Thoracic aorta (tissue), 2 donors: ENCODE measurements at places on chromosomes 4 and X. TPM values are rescaled to one million over a fixed set of nuclear protein-coding genes. Genes with fewer than 3 reads are reported as not detected.
A peak's percentile ranks its signal among the peaks of the same experiment; 100 is the strongest.

Gene KLB
- total RNA-seq: not detected

Gene GAGE13
- not detected for total RNA-seq

Gene NHS
- total RNA-seq: 23.3 TPM

Gene MRPL1
- total RNA-seq: 6.1 TPM

Gene UBE2D3
- 376 TPM for total RNA-seq

Gene GPRIN3
- total RNA-seq: 5.7 TPM

Gene DCAF12L1
- total RNA-seq: 0.27 TPM

GRCh38 chr4:138609943-138610350 is 367.8 kb upstream of the SLC7A11 start:
- peak; percentile 5 for DNase-seq

DNA sequence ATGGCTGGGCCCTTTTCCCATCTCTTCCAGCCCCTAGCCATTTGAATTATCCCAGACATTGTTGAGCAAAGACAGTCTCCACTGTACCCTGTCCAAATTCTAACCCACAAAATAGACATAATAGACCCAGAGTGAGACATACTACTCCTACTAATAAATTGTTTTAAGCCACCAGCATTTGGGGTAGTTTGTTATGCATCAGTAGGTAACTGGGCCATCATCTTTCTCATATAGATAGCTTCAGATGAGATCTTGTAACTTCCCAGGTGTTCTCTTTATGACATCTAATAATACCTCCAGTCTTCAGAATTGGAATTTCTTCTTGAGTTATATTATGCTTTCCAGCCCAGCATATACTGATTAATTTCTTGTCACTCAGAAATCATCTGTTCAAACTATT is 117.2 kb upstream of the OTUD4 start:
- DNase-seq: no peak

DNA sequence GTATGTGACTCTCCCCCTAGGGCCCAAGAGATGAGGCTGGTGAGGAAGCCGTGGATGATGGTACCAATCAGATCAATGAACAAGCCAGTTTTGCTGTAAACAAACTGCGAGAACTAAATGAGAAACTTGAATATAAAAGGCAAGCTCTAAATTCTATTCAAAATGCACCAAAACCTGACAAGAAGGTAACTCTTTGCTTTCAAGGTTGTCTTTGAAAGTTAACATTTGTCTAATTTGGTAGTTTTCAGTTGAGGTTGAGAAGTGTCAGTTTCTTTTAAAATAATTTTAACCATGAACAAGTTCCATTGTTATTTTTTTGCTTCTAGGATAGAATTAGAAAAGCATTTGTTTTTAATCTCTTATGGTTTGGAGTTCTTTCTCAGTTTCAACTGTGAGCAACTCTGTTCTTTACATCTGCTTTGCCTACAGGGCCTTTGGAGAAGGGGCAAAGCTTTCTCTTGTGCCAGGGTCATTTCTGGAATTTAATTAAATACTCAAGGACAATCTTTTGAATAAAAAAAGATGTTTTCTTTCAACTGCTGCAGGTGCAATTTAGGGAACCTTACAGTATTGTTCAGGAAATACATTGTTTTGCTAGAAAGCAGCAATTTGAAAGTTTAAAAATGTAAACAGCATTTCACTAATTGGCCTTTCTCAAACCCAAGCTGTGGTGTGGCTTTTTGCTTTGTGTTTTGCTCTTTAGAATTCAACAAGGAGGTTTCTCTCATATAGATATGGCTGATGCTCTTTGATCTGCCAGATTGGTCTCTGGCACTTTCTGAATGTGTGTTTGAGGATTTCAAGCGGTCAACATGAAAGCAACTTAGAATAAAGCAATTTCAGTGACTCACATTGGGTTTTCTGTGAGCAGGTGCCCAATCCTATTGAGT is 62.9 kb downstream of the LRP2BP start:
- no peak for DNase-seq

GRCh38 chrX:77622233-77622632 is 163.8 kb downstream of the ATRX start:
- DNase-seq: no peak

DNA sequence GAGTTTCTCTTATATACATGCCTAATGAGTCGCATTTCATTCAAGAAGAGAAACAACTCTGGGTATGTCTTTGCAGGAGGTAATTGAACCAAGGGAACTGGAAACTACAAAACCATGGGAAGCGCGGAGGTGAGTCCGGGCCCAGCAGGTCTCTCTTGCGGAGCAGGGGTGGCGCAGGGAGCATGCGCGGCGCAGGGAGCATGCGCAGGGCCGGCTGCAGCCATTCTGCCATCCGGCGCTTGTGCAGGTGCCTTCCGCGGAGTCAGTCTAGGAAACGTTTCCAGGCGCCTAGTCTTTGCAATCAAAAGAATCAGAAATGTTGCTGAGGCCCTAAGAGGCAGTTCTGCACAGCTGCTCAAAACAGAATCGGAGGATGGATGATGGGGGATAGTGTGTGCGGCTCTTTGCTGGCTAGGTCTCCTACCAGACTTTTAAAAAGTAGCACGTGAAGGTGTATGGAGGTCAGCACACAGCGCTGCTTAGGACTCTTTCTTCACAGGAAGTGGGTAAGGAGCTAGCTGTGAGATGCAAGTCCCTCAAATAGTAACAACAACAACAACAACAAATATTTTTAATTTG is 433.8 kb upstream of the FAT1 start:
- DNase-seq: no peak

DNA sequence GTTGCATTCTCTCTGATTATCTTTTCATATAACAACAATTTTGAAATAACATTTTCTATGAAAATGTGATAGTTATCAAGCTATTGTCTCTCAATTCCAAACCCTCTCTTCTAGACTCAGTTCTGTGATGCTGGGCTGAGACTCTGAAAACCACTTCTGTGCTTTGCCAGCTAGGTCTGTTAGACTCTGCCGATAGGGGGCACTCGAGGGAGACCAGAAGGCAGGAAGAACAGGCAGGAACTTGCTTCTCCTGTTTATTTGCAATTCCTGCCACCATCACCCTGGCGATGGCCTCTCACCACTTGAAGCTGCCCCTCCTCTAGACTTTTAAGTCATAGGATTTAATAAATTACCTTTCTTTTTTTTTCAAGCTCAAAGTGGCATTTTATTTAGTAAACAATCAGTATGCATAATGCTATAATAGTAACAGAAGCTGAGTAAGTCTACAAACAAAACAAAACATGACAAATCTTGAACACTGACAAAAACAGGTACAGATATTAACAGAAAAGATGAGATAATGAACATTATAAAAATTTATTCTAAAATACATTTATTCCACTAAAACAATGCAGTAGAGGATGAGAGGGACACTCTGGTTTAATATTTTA is 49.7 kb downstream of the RASL11B start:
- no peak for DNase-seq

DNA sequence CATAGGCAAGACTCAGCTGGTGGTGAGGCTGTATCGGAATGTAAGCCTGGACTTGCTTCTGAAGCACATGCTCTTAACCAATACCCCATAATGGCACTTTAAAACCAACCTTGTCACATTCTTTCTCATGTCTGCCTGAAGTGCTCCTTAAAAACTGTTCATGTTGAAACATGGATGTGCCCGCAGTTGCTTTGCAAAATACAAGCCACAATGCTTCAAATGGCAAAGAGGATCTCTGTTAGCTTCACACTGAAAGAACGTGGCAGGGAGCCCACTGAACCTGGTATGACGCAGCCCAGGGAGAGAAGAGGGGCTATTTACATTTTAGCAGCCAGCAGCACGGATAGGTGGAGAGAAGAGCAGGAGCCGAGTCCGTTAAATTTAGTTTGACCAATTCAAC is 29.3 kb downstream of the SOD3 start:
- DNase-seq: no peak

DNA sequence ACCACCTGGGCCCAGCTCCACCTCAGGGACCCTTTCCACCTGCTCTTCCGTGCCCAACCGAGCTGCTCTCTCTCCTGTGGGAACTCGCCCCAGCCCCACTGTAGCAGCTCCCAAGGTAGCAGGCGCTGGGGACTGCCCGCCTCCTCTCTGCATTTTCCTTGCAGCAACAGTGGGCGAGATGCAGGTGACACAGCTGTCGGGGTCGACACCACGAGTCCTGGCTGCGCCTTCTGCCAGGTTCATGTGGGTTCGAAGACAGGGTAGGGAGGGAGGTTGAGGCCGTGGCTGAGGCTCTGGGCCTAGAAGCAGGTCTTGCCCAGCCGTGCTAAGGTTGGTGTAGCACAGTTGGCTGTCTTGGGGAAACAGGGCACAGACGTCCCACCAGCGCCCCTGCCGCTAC is 245.2 kb upstream of the FSTL5 start:
- no peak for DNase-seq

GRCh38 chr4:13413729-13414437 is 70.3 kb downstream of the RAB28 start:
- no peak for DNase-seq

DNA sequence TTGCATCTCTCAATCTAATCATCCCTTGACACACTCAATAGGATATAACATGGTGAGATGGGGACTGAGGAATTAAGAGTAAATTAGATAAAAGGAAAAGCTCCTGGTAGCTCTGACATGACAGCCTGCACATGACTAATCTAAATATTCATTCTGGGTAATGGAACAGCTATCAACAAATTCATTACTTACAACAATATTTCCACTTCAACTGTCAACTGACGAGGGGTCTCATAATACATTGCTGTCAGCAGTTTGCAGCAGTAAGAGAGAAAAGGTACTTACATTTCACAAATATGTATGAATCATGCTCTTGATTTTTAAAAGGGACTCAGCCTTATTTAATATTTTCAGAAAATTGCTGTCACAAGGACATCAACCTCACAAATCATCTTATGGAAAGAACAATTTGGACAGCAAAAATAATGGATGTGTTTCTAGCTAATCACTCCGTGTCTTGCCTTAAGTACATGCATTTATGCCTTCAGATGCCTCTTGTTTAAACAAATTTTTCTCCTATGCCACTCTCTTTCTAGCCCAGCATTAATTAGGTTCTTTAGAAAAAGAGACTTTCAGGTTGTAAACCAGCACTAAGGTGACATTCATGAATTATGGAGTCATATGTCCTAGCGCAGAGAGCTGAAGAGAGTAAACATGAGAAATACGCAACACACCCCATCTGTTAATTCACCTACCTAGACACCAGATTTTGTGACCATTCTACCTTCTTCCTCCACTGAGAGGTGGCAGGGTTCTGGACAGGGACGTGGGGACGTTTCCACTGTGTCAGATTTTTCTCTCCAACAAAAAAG is 99.6 kb upstream of the TMEM150C start:
- DNase-seq: no peak

DNA sequence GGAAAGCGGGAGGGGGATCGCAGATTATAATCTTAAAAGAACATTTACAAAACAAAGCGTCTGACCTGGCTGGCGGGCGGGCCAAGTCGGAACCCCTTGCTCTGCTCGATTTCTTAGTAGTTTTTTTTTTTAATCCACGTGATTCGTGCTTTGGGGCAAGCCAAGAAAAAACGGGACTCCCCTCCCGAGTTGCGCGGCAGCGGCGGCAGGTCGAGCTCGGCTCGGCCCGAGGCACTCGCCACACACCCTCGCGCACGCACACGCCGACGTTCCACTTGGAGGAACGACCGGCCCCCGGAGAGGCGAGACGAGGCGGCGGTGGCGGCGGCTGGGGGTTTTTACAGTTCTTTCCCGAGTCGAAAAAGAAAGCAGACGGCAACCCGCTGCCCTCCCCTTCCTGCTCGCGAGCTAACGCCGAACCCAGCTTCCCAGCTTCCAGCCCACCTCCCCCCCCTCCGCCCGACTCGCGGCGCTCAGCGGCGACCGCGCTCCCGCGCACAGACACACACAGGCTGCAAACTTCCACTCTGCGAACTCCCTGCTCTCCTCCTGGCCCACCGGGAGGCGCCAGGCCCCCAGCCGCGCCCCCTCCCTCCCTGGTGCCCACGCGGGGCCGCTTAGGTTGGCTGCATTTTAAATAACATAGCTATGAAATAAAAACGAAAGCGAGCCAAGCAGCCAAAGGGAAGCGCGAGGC is 1.2 kb downstream of the BCOR start:
- no peak for DNase-seq

DNA sequence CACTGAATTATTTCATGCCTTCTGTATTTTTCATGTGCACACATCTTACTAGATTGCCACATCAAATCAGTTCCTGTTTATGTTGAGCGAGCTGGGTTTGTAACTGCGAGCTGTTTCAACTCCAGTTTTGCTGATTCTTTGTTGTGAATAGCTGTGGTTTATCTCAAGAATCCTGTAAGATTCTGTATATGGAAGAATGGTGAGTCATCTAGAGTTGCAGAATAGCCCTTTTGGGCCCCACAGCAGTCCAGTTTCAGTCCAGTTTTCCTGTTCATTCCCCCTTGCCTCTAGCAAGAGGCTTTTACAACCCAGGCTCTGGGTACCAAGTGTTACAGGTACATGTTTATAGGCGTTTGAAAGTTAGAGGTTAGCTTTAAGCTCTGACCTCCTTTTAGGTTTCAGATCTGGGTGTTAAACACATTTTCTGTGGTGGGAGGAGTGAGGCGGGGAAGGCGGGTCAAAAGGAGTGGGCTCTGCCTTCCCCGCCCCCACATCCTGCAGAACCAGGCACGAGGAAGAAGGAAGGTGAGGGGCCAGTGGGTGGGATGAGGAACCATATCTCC is 32.7 kb downstream of the TBC1D14 start:
- no peak for DNase-seq

DNA sequence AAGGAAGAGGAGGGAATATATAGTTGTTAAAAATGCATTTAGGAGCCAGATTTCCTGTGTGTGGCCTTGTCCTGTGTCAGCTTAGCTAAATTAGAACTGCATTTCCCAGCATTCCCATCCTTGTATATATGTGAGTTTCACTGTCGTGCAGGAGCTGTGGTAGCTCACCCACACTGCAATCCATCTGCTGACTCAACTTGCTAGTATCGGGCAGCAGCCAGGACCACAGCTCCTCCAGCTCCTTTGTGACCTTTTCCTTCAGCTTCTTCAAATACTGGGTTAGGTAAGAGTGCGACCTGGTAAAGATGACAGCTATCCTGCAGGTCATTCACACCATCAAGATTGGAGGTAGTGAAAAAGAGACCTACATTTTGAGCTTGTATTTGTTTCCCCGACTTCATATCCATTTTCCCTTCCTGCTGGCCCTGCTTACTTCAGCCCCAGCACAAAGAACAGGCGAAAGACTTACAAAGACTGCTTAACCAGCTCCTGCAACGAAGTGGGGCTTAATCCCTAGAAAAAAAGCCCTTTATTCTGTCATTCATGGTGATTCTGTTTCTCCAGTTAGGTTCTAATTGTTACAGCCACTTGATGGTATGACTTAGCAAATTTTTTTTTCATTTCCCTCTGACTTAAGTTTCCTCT is 11.4 kb downstream of the ASIC5 start:
- DNase-seq: no peak

DNA sequence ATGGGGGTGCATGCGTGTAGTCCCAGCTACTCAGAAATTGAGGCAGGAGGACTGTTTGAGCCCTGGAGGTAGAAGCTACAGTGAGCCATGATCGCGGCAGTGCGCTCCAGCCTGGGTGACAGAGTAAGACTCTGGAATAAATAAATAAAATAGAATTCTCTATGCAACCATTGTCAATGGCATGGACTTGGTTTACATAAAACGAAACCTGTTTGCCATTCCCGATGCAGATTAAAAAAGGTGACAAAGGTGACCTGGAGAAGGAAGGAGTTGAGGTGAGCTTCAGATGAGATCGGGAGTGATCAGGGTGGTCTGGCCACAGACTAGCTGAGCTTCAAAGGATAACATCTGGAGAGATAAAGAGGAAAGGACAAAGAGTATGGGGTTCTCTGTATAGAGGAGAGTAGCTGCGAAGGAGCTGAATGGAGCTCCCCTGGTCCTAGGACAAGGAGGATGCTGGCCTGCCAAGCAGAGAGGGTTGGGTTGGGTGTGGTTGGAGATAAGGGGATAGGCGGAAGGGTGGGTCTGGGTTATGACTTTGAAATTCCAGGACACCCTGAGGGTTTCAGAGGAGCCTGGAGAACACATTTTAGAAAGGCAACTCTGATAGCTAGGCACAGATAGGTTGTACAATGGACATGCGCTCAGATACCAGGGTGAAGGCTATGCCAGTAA is 98.6 kb downstream of the RBM47 start:
- no peak for DNase-seq
